Stimulated activated CD4-positive, alpha-beta T cell treated with anti-CD3 and anti-CD28 coated beads, Interleukin-1b, Interleukin-23, amount 100 ng/mL, for 1 hour (primary cell): ENCODE measurements at places on chromosomes 1 and 21.

DNA sequence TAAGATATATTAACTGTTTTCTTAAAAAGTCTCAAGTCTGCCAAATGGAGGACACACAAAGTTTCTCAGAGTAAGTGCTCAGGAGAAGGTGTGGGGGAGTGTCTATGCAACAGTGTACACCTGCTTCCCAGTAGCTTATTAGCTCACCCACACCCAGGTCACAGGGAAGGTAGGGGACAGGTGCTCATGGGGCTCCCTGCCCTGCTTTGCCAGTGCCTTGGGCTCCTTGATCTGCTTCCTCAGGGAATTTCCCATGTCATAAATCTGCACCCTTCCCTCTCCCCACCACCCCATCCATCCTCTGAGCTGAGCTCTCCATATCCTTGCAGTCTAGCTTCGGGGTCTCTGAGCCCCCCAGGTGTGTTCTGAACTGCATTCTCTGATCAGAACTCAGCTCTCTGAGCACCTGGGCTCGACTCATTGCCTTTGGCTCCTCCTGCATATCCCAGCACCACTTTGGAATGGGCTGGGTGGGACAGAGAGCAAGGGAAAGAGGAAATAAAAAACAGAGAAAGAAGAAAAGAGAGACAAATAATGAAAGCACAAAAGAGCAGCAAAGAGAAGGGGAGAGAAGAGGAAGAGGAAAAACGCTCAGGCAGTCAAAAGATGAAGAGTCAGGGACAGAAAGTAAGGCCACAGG lies 87.0 kb upstream of the ATP1B1 start:
- no peak for DNase-seq

DNA sequence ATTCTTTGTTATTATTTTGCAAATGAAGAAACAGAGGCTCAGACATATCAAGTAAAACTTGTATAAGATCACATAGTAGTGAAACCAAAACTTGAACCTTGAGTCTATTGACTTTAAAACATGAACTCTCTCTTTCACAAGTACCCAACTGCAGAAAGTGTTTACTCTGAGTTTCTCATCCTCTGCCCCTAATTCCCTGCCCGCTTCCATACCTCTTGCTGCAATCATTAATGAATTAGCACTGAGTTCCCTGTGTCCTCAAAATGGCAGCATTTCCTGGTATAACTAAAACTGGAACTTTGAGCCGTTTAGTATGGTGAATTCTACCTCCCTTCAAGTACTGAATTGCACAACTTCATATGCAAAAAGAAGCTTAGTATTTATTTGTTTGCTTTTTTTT lies 147.7 kb upstream of the DNAH14 start:
- no peak for DNase-seq

DNA sequence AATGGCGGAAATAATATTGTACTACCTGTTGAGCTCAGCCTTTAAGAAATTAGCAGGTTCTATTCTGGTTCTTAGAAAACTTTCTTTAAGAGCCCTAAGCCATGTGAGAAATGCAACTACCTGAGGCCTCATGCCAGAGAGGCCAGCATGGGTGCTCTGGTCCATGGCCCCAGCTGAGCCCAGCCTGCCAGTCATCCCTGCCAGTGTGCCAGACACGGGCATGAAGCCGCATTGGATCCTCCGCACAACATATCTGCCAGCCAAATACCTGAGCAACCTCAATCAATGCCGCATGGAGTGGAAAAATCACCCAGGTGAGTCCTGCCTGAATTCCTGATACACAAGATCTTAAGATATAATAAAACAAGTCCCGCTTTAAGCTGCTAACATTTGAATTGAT lies 91.8 kb downstream of the C21orf91 start:
- DNase-seq, result no peak

DNA sequence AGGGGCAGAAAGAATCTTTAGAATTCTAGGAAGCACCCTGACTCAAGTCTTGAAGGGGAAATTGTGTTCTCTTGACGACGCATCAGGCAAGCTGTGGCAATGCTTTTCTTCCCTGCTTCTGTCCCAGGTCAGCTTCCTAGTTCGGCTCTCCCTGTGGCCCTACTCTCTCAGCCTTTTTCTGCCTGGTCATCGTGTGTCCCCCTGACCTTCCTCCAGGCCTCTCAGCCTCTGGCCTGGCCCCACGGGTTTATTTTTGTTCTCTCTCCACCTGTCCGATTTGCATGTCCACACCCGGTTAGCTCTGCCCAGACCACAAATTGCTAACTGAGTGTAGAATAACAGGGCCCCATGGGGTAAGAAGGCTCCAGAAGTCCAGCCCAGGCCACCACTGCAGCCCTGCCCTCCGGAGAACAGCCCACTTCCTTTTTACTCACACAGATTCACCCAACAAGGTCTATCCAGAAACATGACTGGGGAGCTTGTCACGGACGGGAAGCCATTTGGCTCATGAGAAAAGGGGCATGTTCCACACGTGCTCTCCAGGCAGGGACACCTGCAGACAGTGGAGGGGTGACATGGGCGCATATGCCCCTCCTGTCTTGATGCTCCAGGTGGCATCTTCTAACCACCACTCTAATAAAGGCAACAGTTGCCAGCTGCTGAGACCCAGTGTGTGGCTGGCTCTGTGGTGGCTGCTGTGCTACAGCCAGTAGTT lies 9.8 kb downstream of the KCNN3 start:
- no peak for DNase-seq

GRCh38 chr1:155125946-155126555 lies 1.6 kb upstream of the EFNA1 start:
- DNase-seq, result no peak

GRCh38 chr1:54323921-54324250 lies 82.3 kb downstream of the SSBP3 start:
- DNase-seq, result no peak

- DNase-seq, result no peak
Measured at GRCh38 chr1:238476841-238477240, 586.1 kb upstream of the ZP4 start.

DNA sequence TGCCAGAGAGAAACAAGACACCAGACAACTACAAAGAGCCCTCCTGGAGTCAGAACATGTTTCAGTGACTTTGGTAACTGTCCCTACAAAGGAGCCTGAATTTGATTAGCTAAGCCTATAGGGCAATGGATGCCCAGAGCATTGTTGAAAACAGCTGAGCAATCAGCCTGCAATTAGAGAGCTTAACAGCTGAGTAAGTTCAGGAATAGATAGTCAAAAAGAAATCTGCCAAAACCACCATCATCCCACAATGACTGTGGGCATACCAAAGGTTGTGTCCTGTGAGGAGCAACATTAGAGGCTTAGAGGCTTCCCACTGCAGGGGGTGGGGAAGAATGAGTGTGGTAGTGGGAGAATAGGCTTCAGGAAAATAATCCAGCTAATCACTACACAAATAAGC lies 32.1 kb downstream of the SH3BP5L start:
- no peak for DNase-seq

DNA sequence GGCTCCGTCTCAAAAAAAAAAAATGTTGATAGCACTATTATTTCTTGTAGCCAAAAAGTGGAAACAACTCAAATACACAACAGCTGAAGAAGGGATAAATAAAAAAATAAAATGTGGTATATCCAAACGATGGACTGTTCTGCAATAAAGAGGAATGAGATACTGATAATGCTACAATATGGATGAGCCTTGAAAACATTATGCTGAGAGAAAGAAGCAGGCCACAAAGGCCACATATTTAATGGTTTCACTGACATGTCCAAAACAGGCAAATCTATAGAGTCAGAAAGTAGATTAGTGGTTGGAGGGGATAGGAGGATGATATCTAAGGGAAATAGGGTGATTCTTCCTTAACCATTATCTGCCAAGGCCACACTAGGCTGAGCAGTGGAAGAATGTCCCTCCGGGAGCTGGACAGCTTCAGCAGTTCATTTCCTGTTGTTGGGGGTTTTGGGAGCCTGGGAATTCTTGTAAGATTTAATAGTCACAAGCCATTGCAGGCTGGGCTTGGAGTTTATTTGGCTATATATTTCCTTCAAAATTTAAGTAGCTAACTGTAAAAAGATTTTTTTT lies 53.5 kb downstream of the ST3GAL3 start:
- DNase-seq, result no peak

DNA sequence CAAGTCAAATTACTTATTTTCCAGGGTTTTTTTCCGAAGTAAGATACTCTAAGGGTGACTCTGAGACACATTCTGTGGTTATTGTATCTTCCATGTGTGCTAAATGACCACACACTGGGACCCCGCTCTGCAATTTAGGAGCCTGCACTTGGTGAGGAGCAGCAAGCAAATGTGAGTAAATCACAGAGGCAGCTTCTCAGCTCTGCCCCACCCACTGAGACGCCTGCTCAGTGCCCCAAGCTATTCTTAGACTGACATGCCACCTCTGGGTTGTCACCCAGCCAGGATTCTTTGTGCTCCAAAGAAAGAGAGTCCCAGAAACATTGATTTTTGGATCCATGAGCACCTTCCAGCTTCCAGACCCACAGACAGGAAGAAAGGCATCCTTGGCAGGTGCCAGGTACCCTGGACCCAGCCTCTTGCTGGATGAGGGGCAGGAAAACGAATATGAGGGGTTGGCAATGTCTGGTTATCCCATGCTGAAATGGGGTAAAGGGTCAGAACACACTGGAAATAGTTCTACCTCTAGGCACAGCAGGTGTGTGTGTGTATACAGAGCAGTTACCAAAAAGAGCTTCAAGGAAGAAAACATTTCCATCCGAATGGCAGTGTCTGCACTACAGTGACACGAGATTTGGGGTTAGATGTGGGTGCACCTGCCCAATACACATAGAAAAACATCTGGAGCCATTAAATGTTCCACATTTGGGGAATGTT lies 41.2 kb downstream of the TNR start:
- DNase-seq, result no peak

DNA sequence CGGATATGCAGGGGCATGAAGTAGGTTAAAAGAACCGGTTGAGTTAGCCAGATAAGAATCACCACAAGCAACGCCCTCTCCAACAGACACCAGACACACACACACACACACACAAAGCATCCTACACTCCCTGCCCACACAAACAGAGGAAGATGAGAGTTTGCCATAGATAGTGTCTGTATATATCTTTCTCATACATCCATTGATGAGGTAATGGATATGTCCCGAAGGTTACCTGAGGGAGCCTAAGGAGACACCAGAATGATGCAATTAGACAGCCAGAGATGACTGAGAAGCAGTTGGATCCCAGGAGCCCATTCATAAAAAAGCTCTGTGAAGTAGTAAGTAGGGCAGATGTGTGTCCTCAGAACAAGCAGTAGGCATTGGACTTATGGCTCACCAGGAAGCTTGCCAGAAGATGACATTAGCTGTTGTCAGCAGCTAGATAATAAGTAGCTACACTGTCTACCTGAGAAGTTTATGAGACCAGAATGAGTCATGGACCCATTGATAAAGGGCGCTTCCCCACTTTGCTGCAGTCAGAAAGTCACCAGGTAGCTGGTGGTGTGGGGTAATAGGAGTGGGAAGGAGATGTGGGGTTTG lies 247.0 kb downstream of the KCNT2 start:
- DNase-seq, result no peak

DNA sequence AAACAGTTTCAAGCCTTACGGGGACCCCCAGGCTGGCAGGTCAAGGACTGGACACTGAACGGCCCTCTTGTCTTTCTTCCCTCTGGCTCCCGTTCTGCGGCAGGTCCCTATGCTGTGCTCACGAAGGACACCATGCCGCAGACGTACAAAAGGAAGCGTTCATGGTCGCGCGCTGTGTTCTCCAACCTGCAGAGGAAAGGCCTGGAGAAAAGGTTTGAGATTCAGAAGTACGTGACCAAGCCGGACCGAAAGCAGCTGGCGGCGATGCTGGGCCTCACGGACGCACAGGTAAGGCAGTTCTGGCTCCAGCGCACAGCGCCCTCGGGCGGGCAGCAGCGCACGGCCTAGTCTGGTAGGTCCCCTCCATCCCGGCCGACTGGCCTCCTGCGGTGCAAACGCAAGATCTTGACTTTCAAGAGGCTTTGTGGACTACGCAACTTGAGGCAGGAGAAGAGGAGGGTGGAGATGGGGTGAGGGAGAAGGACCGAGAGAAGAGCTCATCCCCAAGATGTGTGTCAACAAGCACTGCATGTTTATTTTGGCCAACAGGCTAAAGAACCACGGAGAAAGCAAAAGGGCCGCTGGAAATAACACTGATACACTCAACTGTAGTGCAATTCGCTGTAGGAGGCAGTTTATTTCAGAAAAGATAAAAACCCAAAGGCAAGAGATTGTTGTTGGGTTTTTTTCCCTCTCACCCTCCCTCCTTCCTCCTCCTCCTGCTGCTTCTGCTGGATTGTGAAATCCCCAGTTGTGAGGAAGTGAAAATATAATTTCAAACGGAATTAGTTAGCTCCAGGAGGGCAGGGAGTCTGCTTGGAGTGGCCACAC lies 3.0 kb downstream of the HLX start:
- no peak for DNase-seq

- no peak for DNase-seq
Measured at GRCh38 chr1:172915271-172915670, 135.5 kb downstream of the TNFSF18 start.

- DNase-seq, result no peak
Measured at GRCh38 chr1:22850681-22851080, 122.0 kb downstream of the LACTBL1 start.

- DNase-seq, result no peak
Measured at GRCh38 chr1:226977643-226978431, 37.7 kb downstream of the COQ8A start.

DNA sequence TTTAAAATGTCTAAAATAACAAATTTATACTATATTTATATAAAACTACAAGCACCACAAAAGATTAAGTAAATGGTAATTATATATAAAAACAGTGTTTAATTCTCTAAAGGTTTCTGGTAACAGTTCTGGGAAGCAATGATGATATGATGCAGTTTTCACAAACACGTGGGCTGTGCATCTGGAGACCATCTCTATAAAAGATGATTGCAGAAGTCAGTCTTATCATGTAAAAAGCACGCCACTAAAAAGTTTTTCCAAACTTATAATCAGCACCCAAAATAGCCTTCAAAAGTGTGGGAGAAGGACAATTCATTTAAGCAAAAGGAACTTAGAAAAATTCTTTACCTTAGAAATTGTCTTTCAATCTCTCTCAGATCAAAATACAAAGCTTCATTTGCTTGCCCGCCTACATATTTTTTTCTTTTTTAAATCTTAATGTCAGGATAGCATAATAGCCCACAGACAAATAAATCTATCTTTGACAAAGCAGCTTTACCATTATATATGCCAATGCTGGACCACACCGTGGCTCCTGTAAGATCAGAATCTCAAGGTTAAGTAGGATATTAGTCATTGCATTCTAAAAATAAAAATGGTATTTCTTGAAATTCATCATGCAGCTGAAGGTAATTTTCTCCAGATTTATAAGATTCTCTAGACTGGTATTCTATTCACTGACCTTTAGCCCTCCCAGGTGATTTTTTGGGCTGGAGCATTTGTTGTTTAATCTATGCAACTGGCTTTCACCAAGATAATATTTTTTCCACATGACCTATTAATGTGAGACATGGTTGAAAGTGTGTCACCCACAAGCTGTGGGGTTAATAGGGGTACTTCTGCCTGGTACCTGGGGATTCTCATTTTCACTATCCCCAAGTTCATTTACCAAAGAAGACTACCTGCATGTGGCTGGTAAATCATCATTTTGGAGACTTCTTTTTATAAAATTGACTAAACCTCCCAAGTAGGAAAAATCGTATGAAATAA lies 189.6 kb upstream of the ST6GALNAC5 start:
- no peak for DNase-seq

GRCh38 chr1:87972811-87973210 lies 644.1 kb downstream of the LMO4 start:
- DNase-seq, result no peak

GRCh38 chr1:109247401-109248365 lies 1.7 kb upstream of the CELSR2 start:
- no peak for DNase-seq
